ENCODE measurements at places on chromosomes 1 and 21. TPM values are rescaled to one million over a fixed set of nuclear protein-coding genes. Genes with fewer than 3 reads are reported as not detected.

DNA sequence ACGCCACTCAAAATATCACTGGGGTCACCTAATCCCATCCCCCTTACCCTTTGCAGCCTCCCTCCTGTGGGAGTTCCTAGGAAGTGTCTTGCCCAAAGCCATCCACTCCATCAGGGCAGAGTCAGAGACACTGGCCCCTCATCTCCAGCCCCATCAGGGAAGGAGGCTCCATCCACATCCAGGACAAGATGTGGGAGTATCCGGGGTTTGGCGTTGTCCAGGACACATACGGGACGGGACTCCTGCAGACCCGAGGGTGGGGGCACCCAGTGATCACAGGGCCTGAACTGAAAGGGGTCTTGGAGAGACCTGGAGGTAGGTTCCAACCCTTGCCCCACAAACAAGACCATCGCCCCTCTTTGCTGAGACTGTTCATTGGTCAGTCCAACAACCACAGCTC lies 348.2 kb downstream of the MATN1 start:
- no peak overlapping the region for H3K27ac ChIP-seq
- peak; percentile 78 for DNase-seq
- no peaks in the 10 kb centered on the region for H3K27me3 ChIP-seq
- no peaks in the 10 kb centered on the region for H3K36me3 ChIP-seq
- H3K4me3 ChIP-seq = no peak overlapping the region

DNA sequence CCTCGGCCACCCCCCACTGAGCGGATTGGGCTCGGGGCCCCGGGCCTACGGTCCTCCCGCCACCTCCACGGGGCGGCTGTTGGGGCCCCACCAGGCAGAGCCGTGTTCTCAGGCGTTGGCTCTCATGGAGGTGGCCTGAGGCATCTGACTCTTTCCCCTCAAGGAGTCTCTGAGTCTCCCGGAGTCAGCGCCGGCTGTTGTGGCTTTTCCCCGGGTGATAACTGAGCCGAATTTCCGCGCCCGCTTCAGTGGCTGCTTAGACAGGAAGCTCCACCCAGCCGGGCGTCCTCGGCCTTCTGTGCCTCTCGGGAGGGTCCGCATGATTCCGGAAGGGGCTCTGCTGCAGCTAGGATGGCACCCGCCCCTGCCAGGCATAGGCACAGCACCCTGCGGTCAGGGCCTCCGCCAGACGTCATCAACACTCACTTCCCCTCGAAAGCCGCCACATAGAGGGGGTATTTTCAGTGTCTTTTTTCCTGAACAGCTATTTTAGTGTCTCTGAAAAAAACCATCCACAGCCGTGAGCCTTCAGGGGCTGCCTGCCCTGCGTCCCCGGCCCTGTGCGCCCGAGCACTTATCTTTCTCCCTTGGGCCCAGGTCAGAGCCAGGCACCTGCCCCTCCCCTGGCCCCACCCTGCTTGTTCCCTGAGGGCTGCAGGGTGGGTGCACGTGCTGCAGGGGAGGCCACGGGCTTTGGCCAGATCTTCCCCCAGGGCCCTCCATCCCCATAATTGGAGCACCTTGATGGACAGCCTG lies 72.9 kb downstream of the SKI start:
- peaks cover 89% of the 10 kb centered on the region for H3K4me1 ChIP-seq
- H3K27ac ChIP-seq = peak overlapping the region; percentile 77
- peak; percentile 96 for DNase-seq
- H3K27me3 ChIP-seq = no peaks in the 10 kb centered on the region
- peaks cover 35% of the 10 kb centered on the region for H3K36me3 ChIP-seq

DNA sequence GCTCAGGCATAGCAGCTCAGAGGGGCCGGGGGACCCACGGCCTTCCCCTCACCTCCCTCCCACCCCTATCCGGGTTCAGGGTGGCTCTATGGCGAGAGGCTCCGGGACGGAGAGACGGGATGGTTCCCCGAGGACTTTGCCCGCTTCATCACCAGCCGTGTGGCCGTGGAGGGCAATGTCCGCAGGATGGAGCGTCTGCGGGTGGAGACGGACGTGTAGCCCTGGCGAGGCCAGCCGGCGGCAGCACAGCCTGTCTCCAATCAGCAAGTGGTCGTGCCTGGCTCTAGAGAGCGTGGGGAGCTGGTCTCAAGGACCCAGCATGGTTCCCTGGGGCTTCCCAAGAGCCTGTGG lies 25.9 kb downstream of the ARHGEF16 start:
- no peaks in the 10 kb centered on the region for H3K27me3 ChIP-seq
- DNase-seq = no peak

DNA sequence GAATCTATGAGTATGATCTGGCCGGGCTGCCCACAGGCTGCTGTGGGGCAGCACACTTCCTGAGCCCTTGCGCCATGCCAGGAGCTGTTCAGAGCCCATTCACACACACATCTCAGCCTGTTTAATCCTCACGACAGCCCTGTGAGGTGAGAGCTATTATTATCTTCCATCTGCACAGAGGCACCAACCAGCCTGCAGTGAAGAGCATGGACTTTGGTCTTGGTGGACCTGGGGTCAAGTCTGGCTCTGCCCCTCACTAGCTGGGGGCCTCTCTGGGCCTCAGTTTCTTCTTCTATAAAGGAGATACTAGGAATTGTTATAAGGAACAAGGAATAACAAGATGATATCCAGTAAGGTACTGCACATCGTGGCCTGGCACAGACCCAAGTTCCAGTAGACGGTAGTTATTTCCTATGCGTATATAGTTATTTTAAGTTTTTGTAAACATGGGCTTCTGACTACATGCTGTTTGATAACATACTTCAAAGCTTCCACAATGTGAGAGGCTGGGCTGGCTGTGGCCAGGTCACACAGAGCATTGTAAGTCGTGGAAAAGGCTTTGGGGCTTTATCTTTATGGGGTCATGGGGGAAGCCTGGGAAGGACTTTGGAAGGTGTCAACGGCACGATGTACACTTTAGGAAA lies 3.4 kb upstream of the PADI2 start:
- peaks cover 10% of the 10 kb centered on the region for H3K27me3 ChIP-seq
- no peak for DNase-seq
- no peak overlapping the region for H3K27ac ChIP-seq
- no peak overlapping the region for H3K4me3 ChIP-seq
- H3K36me3 ChIP-seq = no peaks in the 10 kb centered on the region

DNA sequence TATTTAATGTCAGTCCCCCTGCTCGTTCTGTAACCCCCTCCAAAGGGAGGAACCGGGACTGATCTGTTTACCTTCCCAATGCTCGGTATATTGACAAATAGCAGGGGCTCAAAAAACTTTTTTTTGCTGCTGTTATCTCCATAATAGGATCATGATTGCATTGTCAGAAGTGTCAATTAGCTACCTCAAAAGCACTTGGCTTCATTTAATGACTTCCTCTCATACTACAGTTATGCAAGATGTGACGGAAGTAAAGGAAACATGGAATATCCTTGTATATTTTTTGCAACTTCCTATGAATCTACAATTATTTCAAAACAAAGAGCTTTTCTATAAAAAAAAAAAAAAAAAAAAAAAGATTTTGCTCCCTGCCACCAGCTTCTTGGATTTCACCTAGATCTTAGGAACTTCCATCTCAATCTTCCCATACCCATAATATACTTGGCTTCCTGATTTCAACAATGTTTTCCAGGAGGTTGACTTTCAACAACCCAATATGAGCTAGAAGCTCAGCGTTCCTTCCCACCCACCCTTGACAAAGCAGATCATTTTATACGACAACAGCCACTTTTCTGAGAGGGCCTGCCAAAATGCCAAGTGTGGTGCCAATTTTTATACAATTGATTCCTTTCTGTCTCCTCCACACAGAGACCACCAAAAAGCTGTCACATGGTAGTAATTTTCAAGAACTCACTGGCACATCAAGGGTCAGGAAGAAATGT lies 71.7 kb downstream of the SETD4 start:
- H3K4me1 ChIP-seq = no peaks in the 10 kb centered on the region
- DNase-seq = no peak
- no peak overlapping the region for H3K27ac ChIP-seq
- peaks cover 7% of the 10 kb centered on the region for H3K27me3 ChIP-seq
- no peaks in the 10 kb centered on the region for H3K36me3 ChIP-seq
- no peak overlapping the region for H3K4me3 ChIP-seq

DNA sequence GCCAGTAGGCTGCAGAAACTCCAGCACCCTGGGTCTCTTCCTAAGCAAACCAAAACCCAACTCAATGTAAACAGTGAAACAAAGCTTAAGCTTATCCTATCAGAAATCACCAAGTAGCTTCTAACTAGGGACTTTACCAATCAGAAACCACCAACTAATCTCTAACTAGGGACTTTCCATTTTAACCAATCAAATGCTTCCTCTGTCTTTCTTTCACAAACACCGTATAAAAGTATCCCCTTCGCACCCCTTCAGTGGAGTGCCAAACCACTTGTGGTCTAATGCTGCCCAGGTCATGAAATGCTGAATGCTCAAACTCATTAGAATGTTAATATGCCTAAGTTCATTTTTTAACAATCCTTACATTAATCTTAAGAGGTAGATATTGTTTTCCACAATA lies 250.5 kb upstream of the DUSP10 start:
- no peaks in the 10 kb centered on the region for H3K36me3 ChIP-seq
- H3K27ac ChIP-seq = no peak overlapping the region
- H3K4me1 ChIP-seq = peaks cover 4% of the 10 kb centered on the region
- H3K27me3 ChIP-seq = no peaks in the 10 kb centered on the region
- no peak overlapping the region for H3K4me3 ChIP-seq
- DNase-seq = no peak

DNA sequence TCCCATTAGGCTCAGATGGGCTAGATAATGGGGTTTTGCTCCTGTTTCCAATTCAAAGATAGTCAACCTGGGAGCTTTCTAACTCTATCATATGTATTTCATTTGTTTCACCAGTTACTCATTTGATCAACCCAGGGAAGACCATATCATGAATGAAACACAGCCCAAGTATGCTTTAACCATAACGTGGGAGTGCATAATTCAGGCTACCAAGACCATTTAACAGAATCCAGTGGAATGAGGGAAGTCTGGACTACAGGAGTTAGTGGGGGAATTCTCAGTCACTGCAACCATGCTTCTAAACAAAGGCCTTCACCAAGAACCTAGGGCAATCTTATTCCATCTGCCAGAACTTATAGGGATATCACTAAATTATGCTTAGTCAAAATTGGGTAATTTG lies 15.0 kb upstream of the SLC16A1 start:
- no peak for DNase-seq
- H3K27me3 ChIP-seq = no peaks in the 10 kb centered on the region
- H3K4me3 ChIP-seq = no peak overlapping the region
- H3K36me3 ChIP-seq = no peaks in the 10 kb centered on the region

DNA sequence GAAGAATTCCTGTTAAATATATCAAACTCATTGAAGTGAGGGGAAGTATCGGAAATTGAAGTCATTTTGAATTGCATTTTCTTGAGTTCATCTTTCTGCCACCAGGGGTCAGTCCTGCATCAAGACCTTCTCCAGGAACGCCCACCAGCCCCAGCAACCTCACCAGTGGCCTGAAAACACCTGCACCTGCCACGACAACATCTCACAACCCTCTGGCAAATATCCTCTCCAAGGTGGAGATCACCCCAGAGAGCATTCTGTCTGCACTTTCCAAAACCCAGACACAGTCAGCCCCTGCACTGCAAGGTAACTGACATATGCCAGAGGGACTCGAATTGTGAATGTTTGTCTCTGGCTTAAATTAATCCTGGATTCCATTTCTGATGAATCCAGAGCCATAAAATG lies 22.8 kb upstream of the TARS2 start:
- H3K4me3 ChIP-seq = no peak overlapping the region
- no peaks in the 10 kb centered on the region for H3K27me3 ChIP-seq
- no peak overlapping the region for H3K27ac ChIP-seq
- H3K36me3 ChIP-seq = peaks cover 86% of the 10 kb centered on the region
- no peak for DNase-seq

DNA sequence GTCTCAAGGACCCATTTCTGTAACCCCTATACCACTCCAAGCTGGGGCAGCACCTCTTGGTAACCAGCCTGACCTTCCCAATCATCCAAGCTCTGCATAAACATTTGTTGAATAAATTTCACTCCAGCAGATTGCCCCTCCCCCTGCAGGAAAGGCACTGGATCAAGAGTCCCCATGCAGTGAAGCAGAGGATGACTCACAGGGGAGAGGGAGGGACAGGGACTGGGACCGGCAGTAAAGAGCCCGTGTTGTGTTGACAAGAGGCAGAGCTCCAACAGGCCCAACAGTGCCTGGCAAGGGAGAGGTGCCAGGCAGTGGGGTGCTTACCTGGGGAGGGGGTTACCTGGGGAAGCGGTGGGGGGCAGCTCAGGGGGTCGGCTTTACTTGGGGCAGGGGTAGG lies 32.3 kb downstream of the SLC9A1 start:
- H3K4me1 ChIP-seq = peaks cover 32% of the 10 kb centered on the region
- H3K27me3 ChIP-seq = no peaks in the 10 kb centered on the region
- no peak overlapping the region for H3K4me3 ChIP-seq
- H3K27ac ChIP-seq = peak overlapping the region; percentile 45

- no peak overlapping the region for H3K4me3 ChIP-seq
- no peaks in the 10 kb centered on the region for H3K27me3 ChIP-seq
- peaks cover 23% of the 10 kb centered on the region for H3K4me1 ChIP-seq
- no peaks in the 10 kb centered on the region for H3K36me3 ChIP-seq
- no peak overlapping the region for H3K27ac ChIP-seq
- DNase-seq = no peak
These were observed 24.0 kb upstream of the CPT2 start for GRCh38 chr1:53172426-53173128.

DNA sequence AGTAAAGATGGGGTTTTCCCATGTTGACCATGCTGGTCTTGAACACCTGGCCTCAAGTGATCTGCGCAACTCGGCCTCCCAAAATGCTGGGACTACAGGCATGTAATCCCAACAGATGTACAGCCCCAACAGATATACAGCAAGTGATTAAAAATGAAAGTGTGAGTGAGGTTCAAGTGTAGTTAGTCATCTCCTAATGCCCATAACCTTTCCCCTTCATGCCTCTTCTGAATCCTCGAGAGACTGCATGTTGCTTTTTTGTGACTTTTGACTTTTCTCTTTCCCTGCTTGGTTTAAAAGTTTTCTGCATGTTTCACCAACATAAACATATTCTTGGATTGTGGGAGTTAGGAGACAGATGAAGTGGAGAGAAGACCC lies 31.2 kb downstream of the KCNK2 start:
- no peak overlapping the region for H3K4me3 ChIP-seq
- no peaks in the 10 kb centered on the region for H3K4me1 ChIP-seq
- DNase-seq = no peak
- no peaks in the 10 kb centered on the region for H3K27me3 ChIP-seq
- H3K36me3 ChIP-seq = no peaks in the 10 kb centered on the region

DNA sequence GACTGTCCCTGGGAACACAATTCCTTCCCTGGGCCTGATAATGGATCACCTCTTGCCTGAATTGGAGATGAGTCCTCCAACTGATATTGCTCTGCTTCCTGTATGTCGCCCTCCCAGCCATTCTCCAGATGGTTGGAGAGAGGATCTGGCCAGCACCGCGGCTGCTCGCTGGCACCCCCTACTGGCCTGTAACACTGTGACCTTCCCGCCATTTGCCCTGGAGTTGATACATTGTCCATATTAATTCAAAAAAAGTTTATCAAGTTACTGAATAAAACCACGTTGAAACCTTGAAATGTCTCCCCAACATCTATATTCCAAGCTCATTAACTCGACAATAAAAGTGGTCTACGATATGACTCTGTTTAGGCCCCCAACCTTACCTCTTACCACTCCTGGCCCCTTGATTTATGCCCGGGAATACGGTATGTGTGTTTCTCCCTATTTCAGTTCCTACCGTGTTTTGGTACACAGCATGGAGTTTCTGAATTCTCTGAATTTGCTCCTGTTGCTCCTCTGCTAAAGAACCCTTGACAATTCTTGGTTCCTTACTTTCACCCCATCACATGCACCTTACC lies 241.8 kb upstream of the KIAA0040 start:
- DNase-seq = no peak
- H3K4me1 ChIP-seq = no peaks in the 10 kb centered on the region
- no peaks in the 10 kb centered on the region for H3K36me3 ChIP-seq
- peaks cover 14% of the 10 kb centered on the region for H3K27me3 ChIP-seq
- no peak overlapping the region for H3K4me3 ChIP-seq

Gene LCA5L
- total RNA-seq = 2.8 TPM

Gene FOXD2
- total RNA-seq = under 0.01 TPM

Gene VPS72
- total RNA-seq = 45.7 TPM

Gene CNIH4
- 61.0 TPM for total RNA-seq

Gene KCNAB2
- 19.3 TPM for total RNA-seq
